ENCODE measurements at places on chromosomes 12 and 14. TPM values are rescaled to one million over a fixed set of nuclear protein-coding genes. Genes with fewer than 3 reads are reported as not detected.

DNA sequence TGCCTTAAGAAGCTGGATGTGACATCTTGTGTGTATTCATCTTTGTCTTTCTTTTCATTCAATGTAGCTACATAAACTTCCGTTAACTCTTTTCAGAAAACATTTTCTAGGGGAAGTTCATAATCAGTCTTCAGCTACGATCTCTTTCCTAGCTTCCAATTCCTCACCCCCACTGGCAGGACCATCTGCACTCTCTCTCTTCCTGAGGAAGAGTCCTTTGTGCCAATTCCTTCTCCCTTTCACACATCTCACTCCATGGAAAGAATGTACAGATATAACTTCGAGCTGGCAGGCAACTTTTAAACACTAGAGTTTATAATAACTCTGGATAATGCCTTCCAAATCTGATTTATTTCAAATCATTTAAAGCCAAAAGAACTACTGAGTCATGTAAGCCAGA is 495.7 kb downstream of the GALC start:
- no peak for DNase-seq

The ACRBP gene
- 3.6 TPM for total RNA-seq

GRCh38 chr12:120834489-120835303 is 69.5 kb downstream of the SPPL3 start:
- DNase-seq: no peak

- no peak for DNase-seq
Measured at GRCh38 chr12:131564845-131565244, 146.0 kb upstream of the SFSWAP start.

DNA sequence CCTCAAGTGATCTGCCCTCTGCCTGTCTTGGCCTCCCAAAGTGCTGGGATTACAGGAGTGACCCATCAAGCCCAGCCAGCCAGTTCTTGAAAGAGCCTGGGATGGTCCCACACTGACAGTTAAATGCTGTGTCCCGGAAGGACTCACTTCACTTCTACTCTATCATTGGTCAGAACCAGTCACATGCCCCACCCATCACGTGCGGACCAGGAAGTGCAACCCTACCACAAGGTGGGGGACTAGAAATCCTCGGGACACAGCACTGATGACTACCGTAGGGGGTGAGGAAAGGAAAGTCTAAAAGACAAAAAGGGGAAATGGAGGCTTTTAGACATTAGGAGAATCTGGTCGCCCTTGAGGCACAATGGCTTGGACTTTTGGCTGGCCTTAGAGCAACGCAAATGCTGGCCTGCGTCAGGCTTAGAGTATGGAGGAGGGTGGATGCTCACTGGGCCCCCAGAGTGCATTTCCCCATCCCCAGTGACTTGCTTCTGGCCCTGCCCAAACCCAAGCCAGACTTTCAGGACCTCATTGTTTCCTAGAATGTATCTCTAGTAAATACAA is 207.7 kb downstream of the TTC8 start:
- peak; percentile 56 for DNase-seq

The MIP gene
- not detected for total RNA-seq

The CRIP2 gene
- 3.7 TPM for total RNA-seq

DNA sequence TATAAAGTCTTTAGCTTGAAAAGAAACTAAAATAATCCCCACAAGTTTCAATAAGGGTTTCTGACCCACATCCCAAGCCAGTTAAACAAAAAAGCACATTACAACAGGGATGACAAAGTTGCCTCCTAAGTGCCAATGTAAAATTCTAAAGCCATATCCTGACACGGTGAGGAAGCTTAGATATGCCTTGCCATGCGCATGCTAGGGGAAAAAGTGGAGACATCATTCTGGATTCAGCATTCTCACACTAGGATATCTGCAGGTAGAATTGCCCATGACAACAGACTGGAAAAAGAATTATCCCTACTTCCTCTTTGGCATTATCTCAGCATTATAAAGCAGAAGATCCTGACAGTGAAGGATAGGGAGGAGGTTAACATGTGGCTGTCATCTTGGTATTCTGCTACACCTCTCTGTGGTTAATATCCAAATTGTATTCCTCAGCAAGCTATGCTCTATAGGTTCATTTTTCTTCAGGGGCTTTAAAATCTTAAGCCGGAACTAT is 4.9 kb downstream of the DUSP6 start:
- DNase-seq: no peak

The GDF11 gene
- 11.1 TPM for total RNA-seq

The SERPINA6 gene
- total RNA-seq: not detected

The NDUFA12 gene
- 89.0 TPM for total RNA-seq

DNA sequence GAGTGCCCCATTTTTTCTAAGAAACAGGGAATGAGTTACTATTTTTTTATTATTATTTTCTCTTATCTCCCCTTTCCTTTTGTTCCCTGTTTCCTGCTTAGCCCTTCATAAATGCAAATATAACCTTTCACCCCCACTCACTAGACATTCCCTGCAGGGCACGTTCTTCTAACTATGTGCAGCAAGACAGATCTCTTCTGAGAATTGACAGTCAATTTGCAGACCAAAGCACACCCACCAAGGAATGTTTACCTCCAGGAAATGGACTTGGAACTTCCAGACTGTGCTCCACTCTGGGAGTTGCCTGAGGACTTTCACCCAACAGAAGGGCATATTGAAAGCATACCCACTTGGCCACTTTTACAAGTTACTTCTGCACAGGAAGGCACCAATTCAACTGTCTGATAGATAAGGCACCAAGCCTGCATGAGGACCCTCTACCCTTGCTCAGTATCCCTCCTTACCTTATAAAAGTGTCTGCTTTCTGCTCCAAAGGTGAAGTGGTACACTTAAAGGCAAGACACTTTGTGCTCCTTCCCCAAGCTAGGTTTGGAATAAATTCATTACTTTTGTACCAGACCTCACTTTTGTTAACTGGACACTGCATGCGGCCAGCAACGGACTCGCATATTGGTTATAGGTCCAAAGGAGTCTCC is 6.5 kb downstream of the TAS2R19 start:
- no peak for DNase-seq

DNA sequence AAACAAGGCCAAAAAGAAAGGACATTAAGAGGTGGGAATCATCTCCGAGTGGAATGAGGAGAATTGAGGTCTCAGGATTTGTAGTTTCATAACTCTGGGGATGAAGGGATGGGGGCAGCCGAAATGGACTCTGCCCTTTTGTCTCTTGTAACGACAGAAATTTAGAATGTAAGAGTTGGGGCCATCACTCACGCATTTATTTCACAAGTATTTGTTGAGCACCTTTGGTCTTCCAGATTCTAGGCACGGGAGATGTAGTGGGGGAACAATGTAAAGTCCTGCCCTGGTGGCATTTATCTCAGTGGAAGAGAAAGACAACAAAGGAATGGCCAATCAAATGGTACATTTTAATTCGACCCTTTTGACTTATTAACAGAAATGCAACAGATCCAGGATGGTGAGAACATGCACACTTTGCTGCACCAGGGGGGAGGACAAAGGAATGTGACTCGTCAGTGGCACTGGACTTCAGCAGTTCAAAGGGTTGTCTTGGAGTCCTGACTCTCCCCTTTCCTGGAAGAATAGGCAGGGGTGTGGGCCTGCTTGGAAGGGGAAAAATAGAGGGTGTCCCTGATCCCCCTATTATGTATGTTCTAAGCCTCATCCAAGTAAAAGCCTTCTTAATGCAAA is 102.0 kb downstream of the TMEM30B start:
- DNase-seq: no peak

DNA sequence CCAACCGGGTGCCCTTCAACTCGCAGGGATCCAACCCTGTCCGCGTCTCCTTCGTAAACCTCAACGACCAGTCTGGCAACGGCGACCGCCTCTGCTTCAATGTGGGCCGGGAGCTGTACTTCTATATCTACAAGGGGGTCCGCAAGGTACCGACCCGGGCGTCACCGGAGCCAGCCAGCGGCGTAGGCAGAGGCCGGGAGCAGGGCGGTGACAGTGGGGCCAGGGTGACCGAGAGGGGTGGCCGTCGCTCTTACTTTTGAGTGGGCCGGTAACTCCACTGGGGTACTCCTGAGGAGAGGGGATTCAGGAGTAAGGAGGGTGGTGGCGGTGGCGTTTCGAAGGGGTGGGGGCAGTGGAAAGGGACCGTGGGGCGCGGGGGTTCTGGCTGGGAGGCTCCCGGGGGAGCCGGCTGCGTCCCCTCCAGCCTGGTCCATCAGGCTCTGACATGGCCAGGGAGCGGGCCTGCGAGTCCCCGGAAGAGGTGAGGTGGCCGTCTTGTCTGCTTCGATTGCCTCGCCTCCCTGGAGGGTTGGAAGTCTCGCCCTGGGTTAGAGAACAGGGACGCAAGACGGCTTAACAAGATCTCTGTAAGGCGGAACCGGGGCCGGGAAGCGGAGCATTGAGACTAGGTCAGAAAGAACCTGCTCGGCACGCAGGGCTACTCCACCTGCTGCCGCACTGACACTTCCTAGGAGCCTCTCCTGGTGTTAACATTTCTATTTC is 491 bp downstream of the WDR20 start:
- DNase-seq: peak; percentile 66

DNA sequence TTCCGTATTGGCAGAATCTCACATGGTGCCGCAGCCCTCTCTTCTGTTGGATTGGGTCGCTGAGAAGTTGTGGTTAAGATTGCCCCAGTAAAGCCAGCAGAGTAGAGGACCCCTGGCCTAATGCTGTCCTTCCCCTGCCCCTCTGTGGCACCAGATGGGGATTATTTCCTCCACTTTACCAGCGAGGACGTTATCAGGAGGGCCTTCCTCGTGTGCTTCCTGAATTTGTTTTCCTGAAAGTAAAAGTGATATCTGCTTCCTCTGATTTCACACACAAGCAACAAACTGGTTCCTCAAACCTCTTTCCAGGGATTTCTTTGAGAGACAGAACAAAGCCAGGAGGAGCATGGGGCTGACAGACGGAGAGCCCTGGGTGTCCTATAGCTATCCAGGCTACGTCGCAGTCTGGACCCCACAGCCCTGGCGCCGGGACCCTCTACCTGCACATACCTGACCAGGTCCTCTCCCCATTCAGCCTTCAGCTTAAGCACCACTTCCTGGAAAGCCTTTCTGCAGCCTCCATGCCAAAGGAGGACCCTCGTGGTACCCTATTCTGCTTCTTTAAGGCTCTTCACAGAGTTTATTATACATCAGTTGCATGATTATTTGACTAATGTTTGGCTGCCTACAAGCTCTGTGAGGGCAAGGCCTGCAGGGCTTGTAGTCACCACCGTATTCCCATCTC is 314.8 kb upstream of the FKBP4 start:
- DNase-seq: no peak

The PTPRB gene
- 1.0 TPM for total RNA-seq

The SLCO1B3 gene
- total RNA-seq: not detected

The SLC41A2 gene
- total RNA-seq: 1.9 TPM

- no peak for DNase-seq
Measured at GRCh38 chr14:21241218-21241819, 27.9 kb downstream of the HNRNPC start.

DNA sequence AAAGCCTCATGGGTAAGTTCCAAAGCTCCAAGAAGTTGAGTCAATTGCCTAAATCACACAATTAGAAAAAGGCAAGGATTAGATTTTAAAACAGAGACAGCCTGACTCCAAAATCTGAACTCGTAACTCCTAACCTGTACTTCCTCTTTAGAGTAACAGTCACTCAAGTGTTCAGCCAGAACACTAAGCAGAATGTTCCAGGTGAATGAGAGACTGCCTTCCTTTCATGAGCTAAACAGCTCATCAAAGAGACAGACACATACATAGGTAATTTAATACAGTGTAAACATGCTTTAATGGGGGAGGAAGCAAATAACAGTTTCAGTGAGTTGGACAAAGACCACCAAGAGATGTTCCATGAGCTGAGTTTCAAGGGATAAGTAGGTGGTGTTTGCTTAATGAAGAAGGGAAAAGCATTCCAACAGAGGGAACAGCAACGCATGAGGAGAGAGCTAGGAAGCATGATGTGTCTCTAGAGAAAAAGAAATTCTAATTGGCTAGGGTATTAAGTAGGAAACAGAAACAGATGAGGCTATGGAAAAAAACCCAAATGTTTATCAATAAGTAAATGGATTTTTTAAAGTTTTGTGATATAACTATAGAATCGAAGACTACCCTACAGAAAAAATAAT is 403.9 kb downstream of the MED13L start:
- no peak for DNase-seq

GRCh38 chr14:71414631-71415403 is 507.6 kb downstream of the PCNX1 start:
- no peak for DNase-seq

DNA sequence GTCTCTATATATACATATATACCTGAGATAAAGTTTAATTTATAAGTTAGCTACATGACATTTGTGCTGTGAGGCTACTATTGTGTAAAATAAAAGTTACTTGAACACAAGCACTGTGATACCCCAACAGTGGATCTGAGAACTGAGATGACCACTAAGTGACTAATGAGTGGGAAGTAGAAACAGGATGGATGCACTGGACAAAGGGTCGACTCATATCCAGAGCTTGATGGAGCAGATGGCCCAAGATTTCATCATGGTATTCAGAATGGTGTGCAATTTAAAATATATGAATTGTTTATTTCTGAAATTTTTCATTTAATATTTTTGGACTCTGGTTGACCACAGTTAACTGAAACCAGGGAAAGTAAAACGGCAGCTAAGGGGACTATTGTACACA is 908.6 kb upstream of the MDGA2 start:
- no peak for DNase-seq

DNA sequence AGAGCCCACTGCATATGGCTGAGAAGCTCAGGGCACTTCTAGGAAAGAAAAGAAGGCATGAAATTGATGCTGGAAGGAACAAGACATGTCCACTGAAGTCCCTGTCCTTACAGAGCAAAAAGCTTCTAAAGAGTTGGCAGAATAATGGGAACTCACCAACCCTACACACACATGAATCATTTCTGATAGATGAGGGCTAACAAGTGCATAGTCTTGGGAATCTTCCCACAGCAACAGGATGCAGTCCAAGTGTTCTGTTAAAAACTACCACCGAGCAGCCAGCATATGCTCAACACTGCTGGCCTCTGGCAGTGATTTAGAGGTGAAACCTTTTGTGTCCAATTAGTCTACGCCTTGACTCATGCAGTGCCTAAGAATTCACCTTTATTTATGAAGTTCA is 44.8 kb downstream of the RHOJ start:
- no peak for DNase-seq

DNA sequence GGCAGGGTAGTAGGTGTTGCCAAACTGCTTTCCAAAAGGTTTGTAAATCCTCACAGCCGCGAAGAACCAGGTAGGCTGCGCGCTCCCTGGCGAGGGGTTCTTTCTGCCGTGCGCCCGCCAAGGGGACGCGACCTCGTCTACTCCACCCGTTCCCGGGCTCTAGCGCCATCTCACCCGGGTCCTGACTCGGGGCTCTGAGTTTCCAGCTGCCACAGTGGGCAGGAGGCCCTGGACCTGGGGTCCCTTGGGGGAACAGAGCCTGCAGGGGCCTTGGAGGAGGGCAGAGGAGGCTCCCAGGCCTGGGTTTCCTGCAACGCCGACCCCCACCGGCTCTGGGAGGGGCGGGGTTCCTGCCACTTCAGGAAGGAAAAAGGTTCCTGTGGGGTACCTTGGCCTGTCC is 706 bp downstream of the ANHX start:
- DNase-seq: peak; percentile 31

- peak; percentile 40 for DNase-seq
Measured at GRCh38 chr14:105317546-105317945, 3.0 kb downstream of the PACS2 start.

The SVOP gene
- under 0.01 TPM for total RNA-seq
